Hepatic stellate cell (primary cell): ENCODE measurements at places on chromosomes 1 and 21.
A peak's percentile ranks its signal among the peaks of the same experiment; 100 is the strongest.

DNA sequence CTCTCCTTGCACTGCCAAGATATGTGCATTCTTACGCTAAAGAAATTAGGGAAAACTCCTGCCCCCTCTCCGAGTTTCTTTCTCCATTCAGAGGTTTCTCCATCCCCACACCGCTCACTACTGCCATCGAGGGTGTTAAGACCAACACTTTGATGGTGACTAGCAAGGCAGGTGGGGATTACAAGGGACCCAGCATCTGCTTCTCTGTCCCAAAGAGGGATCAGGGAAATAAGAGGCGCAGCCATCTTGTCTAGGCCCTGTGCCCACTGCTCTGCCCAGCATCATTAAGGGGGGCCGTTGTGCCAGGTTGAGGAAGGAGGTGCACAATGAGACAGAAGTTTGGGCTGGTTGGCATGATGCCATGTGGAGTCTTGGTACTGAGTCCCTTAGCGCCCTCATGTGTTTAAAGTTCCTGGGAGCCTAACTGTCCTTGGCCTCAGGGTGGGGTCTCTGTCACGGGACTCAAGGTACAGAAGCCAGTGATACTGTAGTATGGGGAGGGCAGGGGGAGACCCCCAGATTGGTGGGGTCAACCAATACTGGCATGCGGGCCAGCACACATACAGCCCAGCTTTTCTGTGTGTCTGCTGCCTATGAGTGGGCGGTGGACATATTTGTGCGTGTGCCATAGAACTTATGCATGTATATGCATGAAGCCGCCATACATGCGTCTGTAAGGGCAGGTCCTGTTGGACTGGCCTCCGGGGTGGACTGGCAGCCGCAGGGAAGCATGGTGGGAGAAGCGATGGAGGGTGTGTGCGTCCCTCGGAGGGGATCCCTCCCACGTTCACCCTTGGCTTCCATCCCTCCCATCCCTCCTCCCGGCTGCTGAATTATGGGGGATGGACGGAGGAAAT, 5.5 kb downstream of the EFNA3 start:
- DNase-seq = no peak

DNA sequence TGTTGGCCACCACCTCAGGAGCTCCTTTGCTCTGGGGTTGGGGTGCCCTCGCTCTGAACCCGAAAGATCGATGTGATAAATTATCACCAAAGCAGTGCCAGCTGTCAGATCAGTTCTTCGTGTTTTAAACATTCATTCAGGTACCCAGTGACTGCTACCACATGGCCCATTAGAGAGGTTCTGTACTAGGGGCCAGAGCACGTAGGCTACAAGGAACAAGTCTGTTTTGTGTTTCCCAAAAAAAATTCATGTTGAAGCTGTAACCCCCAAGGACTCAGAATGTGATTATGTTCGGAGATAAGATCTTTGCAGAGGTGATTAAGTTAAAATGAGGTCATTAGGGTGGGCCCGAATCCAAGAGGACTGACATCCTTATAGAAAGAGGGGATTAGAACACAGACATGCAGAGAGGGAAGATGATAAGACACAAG, 526.9 kb downstream of the NPHP4 start:
- no peak for DNase-seq

- peak; percentile 91 for DNase-seq
Measured at GRCh38 chr1:211613108-211613947, 34.4 kb upstream of the SLC30A1 start.

GRCh38 chr1:96387785-96388184, 333.8 kb upstream of the PTBP2 start:
- no peak for DNase-seq

DNA sequence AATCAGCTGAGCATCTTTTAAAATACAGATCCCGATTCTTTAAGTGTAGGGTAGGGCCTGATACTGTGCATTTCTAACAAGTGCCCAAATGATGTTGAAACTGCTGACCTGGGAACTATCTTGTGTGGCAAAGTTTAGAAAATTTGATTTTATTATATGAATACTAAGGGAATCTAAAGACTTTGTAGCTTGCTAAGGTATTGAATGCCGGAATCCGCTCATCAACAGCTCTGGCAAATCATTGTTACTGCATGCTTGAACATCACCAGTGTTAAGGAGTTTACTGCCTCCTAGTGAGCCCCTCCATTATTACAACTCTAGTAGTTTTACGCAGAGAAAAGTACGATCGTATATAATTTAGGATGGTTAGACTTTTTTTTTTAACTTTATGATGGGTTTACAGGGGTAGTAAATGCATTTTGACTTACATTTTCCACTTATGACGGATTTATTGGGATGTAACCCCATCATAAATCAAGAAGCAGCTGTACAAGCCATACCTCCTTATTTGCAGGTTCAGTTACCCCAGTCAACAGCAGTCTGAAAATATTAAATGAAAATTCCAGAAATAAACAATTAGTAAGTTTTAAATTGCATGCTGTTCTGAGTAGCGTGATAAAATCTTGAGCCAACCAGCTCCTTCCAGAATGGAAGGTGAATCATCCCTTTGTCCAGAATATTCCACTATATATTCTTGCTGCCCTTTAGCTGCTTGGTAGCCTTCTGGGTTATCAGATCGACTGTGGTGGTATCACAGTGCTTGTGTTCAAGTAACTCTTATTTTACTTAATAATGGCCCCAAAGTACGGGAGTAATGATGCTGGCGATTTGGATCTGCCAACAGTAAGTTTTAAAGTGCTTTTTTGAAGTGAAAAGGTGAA, 892 bp downstream of the TYW3 start:
- DNase-seq = peak; percentile 45

DNA sequence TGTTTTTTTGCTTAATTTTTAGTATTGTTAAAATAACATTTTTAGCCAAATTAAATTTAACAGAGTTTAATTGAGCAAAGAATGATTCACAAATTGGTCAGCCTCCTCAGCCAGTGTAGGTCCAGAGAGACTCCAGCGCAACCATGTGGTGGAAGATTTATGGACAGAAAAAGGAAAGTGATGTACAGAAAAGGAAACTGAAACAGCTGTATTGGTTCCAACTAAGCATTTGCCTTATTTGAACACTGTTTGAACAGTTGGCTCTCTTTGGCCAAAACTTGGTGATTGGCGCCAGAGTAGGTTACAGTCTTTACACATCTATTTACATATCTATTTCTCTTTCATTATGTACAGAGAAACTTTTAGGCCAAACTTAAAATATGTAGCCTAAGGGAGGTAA, 19.4 kb downstream of the RPS6KC1 start:
- DNase-seq = peak; percentile 41

GRCh38 chr1:88540255-88540654, 143.8 kb upstream of the PKN2 start:
- no peak for DNase-seq

DNA sequence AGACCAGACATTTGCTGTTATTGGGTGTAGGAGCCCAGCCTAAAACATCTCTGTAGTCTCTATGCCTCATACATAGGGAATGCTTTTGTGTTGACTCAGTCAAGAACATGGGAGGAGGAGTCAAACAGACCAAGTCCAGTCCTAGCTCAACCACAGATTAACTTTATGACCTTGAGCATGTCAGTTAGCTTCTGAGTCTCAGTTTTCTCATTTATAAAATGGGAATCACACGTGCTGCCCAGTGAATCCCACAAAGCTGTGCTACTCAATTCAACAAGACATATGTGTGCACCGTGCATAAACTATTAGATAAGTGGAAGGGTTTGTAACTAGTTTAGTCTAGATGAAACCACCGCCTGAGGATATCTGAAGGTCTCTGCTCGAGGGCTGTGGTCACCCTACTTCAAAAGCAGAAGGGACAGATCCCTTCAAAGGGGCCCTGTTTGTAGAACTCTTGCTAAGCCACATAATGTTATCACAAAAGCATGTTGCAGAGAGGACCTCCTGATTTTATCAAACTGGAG, 109.5 kb upstream of the NFIA start:
- peak; percentile 71 for DNase-seq

DNA sequence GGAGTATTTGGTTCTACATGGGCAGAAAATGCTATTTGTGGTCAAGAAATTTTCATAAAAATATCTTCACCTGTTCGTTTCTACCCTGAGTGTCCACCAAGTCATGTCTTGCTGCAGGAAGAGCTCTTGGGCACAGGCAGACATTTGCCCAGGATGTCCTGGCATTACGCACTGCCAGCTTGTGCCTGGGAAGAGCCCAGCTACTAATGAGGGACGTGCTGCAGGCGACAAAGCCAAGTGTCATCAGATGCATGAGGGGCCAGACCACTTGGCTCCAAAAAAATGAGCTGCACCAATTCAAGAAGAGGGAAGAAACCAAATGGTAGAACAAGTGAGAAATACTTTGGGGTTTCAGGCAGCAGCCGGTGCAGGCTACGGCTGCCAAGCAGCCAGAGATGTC, 12.9 kb downstream of the RNU5D-1 start:
- DNase-seq = no peak

DNA sequence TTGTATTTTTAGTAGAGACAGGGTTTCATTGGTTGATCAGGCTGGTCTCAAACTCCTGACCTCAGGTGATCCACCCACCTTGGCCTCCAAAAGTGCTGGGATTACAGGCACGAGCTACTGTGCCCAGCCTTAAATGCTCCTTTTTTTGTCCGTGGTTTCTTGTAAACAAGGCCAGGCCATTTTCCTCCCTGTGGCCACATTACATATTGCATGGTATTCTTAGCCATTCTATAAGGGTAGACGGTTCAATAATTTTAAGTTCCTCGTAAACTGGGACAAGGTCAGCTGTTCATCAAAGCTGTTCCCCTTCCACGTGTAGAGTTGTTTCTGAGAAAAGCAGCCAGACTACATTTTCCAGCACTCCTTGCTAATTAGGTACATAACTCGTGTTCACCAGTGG, 10.3 kb upstream of the LUZP1 start:
- DNase-seq = no peak

DNA sequence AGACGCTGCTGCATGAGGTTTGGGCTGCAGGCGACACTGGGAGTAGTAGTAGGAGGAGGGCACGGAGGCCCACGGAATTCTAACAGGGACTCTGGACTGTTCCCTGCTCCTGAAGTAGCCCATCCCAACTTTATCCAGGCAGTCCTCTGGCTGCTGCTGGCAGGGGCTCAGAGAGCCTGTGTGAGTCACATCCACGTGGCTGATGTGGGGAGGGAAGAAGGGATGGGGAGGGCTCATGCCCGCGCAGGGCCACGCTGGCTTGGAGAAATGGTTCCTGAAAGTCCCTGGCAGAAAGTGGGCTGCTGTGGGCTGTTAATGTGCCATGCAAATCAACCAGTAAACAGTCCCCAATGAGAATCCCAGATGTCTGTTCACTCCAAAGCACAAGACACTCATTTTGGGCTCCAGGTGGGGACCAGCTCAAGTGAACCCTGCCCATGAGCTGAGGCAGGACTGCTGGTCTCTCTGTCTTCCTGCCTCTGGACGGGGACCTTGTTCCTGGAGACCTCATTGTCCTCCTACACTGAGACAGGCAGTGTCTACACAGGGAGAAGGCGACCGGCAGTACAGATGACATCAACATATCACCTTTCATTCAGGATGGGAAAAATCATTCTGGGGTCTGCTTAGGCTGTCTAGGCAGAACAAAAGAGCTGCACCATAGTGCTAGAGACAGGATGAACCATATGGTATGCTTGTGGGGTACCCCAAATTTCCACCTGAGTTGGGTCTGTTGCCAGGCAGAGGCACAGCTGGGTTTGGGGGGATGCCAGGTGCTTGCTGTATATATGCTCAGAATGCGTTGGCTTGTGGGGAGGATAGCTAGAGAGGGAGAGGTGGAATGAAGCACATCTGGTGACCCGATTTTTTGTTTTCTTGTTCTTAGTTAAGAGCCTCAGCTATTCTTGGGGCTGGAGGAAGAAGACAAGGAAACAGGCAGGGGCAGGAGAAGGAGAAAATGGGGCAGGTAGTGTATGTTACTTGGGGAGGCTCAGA, 57.9 kb upstream of the FMOD start:
- DNase-seq = peak; percentile 73

DNA sequence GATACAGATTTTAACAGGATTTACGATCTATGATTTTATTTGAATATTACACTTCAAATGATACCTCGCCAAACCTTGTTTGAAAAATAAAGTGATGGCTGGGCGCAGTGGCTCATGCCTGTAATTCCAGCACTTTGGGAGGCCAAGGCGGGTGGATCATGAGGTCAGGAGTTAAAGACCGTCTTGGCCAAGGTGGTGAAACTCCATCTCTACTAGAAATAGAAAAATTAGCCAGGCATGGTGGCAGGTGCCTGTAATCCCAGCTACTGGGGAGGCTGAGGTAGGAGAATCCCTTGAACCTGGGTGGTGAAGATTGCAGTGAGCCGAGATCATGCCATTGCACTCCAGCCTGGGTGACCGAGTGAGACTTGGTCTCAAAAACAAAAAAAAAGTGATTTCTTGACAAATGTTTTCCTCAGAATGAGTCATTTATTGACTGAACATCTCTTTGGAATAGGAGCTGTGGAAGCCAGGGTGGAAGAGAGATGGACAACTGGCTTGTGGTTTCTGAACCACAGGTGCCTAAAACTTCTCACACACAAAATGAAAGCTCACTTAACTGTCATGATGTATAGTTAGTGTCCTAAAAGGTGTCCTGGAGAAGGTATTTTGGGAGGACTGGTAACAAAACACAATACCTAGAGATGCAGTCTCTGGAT, 11.9 kb downstream of the PKNOX1 start:
- no peak for DNase-seq

DNA sequence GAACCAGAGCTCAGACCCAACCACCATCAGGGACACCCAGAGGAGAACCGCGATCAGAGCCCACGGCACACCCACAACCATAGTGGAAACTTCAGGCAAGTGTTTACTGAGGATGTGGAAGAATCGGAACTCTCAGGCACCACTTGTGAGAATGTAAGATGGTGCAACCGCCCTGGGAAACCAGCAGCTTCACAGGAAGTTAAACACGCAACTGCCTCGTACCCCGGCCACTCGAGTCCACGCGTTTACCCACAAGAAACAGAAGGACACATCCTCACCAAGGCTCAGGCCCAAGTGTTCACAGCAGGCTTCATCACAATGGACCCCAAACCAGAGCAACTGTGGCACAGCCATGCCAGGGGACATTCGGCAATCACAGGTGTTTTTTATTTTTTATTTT, 51.4 kb upstream of the COL6A2 start:
- no peak for DNase-seq

- DNase-seq = no peak
Measured at GRCh38 chr1:43821471-43821870, 112.1 kb upstream of the ARTN start.

DNA sequence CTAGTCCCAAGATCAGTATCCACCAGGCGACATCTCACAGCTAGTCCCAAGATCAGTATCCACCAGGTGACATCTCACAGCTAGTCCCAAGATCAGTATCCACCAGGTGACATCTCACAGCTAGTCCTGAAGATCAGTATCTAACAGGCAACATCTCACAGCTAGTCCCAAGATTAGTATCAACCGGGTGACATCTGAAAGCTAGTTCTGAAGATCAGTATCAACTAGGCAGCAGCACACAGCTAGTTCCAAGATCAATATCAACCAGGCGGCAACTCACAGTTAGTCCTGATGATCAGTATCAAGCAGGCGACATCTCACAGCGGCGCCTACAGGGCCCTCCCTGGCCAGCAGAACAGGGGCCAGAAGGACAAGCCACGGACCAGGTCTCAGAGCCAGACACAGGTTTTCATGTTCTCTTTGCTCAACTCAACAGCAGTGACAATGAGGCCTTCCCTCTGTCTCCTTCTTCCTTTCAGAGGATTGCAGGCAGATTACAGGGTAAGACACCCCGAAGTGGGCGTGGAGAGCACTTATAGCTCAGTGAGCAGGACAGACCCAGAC, 32.5 kb downstream of the NPHP4 start:
- no peak for DNase-seq
